DMS 273 treated with DMSO at 0.1 percent for 48 hours (cell line): ENCODE measurements at places on chromosomes 1 and 21.

DNA sequence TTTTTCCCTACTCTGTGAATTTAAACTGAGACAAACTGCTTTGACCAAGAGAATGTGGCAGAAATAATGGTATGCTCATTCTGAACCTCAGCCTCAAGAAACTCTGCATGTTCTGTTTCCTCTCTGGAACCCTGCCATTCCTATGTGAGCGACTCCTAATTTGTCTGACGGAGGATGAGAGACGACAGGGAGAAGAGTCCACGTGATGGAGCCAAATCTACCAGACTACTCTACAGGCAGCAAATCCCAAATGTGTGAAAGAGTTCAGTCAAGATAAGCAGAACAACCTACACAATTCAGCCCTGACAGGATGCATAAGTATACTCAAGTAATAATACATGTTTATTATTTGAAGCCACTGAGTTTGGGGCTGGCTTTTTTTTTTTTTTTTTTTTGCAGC lies 153.5 kb downstream of the DPYD start:
- DNase-seq: no peak

DNA sequence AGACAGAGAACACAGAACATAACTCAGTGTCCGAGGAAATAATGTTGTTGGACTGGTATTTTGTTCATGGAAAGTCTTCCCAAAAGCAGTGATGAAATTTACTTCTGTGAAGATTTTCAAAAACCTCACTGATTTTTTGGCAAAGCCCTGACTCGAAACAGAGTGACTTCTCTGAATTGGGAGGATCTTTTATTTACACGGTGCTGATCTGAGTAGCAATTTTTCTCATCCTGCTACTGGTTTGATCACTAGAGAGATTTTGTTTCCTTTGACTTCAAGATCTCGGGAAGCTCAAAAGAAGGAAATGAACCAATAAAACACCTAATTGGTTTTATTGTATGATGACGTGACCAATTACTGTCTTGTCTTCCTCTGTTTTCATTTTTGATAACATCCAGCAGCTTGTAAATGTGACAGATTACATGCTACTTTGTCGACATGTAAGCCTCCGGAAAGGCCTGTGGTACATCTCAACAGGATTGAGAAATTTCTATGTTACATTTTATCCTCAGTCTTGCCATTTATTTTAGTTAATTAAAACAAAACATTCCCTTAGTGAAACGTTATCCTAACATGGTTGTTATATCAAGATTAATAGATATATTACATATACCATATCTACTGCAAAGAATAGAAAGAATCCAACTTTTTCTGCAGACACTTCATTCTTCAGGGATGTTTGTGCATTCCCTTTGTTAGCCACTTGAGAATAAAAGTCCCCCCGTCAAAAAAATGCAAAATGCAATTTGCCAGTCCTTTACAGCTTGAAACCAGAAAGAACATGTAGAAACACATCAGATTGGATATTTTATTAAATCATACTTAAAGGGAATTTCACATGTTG lies 42.8 kb upstream of the IFI44L start:
- DNase-seq: no peak

- DNase-seq: no peak
Observed at GRCh38 chr1:25644962-25645361, 28.4 kb downstream of the MAN1C1 start.

GRCh38 chr21:15659753-15660422 lies 69.9 kb upstream of the USP25 start:
- no peak for DNase-seq

- DNase-seq: no peak
Observed at GRCh38 chr1:205630651-205631009, 1.2 kb downstream of the ELK4 start.

GRCh38 chr1:178183796-178184195 lies 89.9 kb downstream of the RASAL2 start:
- no peak for DNase-seq

DNA sequence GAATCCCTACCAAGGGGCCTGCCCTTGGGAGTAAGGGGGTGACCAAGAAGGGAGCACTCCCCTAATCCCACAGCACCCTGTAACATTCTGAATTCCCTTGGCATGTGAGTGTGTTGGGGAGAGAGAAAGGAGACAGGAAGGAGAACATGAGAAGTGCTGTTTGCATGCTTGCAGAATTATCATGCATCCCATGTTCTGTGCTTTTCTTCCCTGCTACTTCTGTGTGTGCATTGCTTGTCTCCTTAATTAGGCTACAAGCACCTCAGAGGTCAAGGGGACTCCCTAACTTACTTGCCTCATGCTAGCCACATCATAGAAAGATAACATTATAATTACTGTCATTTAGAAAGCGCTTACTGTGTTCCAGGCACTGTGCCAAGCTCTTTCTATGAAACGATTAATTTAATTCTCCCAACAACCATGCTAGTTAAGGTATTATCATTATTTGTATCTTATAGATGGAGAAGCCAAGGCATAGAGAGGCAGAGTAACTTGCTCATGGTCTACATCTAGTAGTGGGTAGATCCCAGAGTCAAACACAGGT lies 11.1 kb downstream of the NOS1AP start:
- no peak for DNase-seq

- no peak for DNase-seq
Observed at GRCh38 chr1:17274186-17275170, 25.6 kb downstream of the PADI3 start.

GRCh38 chr1:244665771-244666217 lies 12.9 kb downstream of the DESI2 start:
- no peak for DNase-seq

DNA sequence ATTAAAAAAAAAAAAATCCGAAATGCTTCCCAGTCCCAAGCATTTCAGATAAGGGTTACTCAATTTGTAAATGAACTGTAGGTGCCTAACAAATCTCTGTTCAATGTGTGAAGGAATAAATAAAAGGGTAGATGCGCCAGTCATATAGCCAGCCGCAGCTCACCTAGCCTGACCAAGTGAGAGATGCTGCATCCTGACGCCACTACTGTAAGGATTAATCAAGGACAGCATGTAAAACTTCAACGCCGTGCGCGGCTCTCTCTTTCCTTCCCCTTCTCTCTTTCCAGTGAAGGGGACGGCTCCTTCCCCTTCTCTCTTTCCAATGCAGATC lies 441 bp downstream of the PPT1 start:
- DNase-seq: no peak

GRCh38 chr1:233587958-233588799 lies 25.7 kb upstream of the KCNK1 start:
- DNase-seq: no peak

- no peak for DNase-seq
Observed at GRCh38 chr1:189175889-189176288, 1301.8 kb downstream of the BRINP3 start.

DNA sequence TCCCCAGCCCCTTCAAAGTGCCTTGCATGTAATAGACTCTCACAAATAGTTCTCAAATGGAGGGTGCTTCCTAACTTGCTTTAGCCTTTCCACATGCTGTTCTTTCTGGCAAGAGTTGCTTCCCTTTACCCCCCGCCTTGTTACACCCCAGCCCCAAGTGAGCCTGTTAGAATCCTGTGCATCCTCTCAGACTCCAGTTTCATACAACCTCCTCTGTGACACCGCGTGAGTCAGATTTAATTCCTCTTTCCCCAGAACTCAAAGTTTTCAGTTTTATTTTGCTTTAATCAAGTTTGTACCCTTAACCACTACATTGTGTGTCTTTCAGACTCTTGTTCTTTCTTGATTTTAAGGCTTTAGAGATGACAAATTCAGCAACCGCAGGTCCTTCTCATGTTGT lies 234.5 kb upstream of the HOOK1 start:
- DNase-seq: no peak

DNA sequence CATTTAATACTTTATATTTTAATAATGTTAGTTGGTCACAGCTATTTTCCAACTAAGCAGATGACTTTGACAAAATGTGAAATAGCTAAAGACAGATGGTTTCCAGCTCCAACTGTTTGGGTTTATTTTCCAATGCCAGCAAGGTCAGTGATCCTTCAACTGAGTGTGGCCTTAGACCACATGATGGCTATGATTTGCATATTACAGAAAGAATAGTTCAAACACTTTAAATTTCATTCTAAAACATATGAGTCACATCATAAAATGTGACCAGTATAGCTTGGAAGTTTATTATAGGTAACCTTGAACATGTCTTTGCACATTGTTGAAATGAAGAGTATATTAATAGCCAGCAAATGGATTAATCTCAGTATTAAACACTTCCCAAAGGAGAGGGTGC lies 454.0 kb upstream of the C1orf87 start:
- no peak for DNase-seq

DNA sequence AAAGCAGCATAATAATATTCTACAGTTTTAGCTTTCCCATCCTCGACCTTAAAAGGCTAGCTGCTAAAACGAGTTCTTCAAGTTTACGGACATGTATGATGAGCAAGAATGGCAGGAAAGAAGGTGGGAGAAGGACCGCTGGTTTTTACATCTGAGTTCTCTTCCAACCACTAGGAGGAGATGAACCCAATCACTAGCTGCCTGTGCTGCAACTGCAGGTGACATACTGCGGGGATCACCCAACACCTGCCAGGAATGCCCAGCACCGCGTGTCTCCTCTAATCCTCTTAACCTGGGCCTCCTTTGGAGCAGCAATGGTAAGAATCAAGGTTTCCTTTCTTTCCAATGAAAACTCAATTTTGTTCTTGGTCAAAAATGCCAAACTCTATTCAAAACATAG lies 23.5 kb downstream of the TOR3A start:
- DNase-seq: no peak

GRCh38 chr1:76501136-76501535 lies 366.1 kb upstream of the ST6GALNAC5 start:
- no peak for DNase-seq

DNA sequence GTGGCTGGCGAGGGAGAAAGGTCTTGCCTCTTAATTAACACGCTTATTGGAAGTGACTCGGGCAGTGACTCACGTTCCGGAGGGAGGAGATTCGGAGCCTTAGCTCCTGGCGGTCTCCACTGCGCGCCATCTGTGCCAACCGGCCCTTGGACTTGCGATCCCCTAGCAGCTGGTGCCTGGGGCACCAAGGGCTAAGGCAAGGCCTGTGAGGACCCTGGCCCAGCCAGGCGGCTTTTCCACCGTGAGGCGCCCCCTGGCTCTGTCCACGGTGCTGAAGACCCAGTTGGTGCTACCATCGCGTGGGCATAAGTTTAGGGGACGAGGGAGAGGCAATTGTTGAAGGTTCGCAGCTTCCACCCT lies 1.3 kb upstream of the SYT6 start:
- peak; percentile 31 for DNase-seq

DNA sequence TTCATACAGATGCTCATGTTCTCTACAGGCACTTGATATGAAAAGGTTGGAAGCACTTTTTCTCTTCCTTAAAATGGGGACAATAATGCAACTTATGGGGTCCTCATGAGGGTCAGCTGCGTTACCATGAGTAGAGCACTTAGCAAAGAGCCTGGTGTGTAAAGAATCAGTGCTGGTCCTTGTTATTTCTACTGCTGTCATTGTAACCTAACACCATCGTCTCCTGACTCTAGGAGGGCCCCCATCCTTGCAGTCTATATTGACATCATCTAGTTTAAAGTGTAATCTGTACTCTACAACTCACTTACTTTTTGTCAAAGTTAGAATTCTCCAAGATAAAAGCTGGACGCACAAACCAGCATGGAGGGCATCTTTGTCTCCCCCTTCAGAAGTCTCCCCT lies 2.4 kb downstream of the CAPN9 start:
- DNase-seq: no peak

- DNase-seq: no peak
Observed at GRCh38 chr1:36481771-36482723, 666 bp downstream of the CSF3R start.

- no peak for DNase-seq
Observed at GRCh38 chr1:12087797-12088314, 24.8 kb downstream of the TNFRSF8 start.

- DNase-seq: no peak
Observed at GRCh38 chr1:151918819-151919610, 9.7 kb upstream of the THEM4 start.

- DNase-seq: no peak
Observed at GRCh38 chr1:78375996-78376395, 114.8 kb upstream of the PTGFR start.

- DNase-seq: no peak
Observed at GRCh38 chr1:36889478-36890226, 144.7 kb downstream of the GRIK3 start.

DNA sequence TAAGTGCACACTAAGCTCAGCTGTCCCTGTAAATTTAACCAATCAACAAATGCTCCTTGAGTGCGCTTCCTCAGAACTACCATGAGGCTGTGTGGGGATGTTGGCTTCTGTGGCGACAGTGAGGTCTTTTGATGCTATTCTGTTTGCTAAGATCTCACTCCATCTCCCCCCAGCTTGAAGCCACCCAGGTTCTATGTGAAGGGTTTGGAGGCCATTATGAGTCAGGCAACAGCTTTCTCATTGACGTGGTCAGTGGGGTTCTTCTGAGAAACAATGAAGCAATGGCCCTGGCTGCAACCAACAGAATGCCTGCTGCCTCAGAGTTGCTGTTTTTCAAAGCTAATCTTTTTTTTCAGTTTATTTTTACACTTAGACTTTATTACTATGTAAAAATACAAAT lies 205.5 kb downstream of the PTBP2 start:
- DNase-seq: no peak

DNA sequence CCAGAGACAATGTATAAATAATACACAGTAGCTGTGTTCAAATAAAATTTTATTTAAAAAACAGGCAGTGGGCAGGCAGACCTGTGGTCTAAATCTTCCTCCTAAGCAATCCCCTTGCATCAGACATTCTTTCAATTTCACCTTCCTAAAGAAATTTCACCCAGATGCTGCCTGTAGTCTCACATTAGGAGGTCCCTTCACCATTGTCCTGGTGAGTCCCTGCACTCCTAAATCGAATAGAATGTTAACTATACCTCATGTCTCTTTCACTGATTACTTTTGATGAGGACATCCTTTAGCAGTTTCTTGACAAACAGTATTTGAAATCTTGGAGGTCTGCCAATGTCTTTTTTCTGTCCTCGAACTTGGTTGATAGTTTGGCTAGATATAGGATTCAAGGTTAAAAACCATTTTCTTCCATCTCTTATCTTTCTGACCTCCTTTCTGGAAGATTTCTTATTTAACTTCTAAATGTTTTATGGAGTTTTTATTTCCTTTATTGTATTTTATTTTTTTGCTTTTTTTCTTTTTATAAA lies 77.5 kb downstream of the LPGAT1 start:
- DNase-seq: no peak
